Natural killer cell (primary cell): ENCODE measurements at places on chromosomes 5 and 9.

DNA sequence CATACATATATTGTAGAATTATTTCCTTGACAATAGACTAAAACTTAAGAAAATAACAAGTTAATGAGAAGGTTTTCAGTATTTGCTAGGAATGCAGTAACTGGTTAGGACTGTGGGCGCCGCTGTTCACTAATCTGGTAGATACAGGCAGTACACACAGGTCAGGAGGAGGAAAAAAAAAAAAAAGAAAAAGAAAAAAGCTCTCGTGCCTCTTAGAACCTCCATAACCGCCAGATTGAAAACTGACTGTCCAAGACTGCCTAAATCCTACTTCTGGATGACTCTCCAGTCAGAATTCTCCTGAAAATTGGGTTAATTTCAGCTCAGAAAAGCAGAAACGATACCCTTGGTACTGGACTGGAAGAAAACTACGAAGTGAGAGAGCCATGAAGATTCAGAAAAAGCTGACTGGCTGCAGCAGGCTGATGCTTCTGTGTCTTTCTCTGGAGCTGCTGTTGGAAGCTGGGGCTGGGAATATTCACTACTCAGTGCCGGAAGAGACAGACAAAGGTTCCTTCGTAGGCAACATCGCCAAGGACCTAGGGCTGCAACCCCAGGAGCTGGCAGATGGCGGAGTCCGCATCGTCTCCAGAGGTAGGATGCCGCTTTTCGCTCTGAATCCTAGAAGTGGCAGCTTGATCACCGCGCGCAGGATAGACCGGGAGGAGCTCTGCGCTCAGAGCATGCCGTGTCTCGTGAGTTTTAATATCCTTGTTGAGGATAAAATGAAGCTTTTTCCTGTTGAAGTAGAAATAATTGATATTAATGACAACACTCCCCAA, at the start of gene PCDHGA1:
Gene PCDHGA1 (plus strand): TSS at position 216 of the 782 bp plus-strand sequence.
- DNase-seq, result peak; percentile 55

DNA sequence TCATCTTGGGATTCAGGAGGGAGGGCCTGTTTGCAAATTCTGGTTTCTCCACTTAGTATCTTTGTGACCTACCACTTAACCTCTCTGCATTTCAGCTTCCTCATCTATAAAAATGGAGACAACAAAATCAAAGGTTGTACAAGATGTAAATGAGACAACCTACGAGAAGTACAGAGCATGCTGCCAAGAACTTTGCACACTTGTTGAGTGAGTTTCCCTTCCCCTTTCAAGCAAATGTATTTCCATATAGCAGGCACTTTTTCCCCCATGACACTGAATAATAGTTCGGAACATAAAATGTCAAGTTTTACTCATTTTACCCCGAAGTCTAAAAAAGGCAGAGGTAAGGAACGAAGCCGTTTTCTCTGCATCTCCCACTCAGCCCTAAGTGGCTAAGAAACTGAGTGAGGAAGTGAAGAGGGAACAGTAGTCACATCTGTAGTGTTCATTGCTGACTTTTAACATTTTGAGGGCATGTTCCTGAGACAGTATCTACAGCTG, 159.0 kb downstream of the TLE1 start:
- no peak for DNase-seq

DNA sequence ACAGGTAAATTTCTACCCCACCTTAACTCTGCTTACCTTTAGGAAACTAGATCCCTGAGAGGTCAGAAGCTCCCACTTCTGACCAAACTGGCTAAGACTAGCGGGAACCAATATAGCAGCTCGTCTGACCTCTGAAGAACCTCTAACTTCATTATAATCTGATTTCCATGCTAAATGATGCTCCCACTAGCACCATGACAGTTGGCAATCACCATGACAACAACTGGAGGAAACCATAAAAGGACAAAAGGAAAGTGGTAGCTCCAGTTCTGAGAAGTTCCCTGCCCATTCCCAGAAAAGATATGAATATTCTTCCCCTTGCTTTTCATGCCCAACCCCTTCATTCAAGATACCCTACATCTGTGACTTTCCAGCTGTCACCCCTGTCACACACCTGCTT, 483.3 kb downstream of the CTNND2 start:
- no peak for DNase-seq

- no peak for DNase-seq
Observed at GRCh38 chr5:71588533-71588885, 1.4 kb downstream of the MCCC2 start.

DNA sequence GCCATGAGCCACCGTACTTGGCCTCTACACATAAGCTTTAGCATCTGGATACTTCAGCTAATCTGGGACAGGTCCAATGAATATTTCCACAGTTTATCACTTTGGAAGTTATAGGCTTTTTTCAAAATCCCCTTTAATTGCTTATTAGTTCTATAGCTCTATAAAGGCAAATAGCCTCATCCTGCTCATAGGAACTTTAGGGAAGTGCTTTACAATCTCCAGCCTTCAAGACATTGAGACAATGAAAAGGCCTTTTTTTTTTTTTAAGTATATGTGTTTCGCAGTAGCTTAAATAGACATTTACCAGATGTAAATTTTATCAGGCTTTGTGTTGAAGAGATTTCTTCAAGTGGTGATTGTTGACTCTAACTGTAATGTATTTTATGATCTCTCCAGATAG, 224.2 kb downstream of the ARL15 start:
- DNase-seq, result no peak

DNA sequence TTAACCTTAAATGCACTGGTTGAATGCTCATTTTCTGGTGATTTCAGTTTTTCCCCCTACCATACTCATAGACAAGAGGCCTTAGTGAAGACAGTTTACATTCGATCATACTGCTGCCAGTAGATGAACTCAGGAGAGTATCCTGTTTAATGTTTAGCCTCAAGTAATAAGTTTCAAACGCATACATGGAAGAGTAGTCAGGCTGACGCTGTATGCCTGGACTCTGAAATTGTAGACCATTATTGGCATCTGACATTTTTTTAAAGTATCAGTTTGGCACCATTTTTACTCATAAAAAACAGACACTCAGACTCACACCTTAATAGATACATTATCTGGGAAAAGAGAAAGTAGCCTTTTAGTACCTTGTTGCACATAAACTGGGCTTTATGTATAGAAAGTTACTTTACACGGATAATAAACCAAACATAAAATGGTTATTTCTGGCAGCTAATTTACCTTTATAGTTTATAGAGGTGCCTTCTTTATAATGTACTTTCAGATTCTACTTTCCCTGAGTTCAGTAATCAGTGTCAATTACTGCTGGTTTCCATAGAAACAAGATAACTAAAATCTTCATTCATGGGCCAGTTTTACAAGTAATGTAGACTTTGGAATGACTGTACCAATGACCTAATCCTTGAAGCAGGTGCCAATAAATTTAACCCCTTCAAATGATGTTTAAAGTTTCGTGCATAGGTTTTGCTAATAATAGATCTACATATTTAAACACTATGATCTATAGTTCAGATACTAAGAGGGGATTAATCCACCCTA, 183.8 kb upstream of the ITGA1 start:
- no peak for DNase-seq

GRCh38 chr5:109192555-109193281, 217.1 kb downstream of the PJA2 start:
- DNase-seq, result no peak
